Kidney (tissue), 22 donors: ENCODE measurements at places on chromosomes 7 and 10. TPM values are rescaled to one million over a fixed set of nuclear protein-coding genes. Genes with fewer than 3 reads are reported as not detected.

The CFAP70 gene
- total RNA-seq, result 6.0 TPM

GRCh38 chr10:92677708-92678107 lies 12.0 kb upstream of the HHEX start:
- DNase-seq, result no peak

DNA sequence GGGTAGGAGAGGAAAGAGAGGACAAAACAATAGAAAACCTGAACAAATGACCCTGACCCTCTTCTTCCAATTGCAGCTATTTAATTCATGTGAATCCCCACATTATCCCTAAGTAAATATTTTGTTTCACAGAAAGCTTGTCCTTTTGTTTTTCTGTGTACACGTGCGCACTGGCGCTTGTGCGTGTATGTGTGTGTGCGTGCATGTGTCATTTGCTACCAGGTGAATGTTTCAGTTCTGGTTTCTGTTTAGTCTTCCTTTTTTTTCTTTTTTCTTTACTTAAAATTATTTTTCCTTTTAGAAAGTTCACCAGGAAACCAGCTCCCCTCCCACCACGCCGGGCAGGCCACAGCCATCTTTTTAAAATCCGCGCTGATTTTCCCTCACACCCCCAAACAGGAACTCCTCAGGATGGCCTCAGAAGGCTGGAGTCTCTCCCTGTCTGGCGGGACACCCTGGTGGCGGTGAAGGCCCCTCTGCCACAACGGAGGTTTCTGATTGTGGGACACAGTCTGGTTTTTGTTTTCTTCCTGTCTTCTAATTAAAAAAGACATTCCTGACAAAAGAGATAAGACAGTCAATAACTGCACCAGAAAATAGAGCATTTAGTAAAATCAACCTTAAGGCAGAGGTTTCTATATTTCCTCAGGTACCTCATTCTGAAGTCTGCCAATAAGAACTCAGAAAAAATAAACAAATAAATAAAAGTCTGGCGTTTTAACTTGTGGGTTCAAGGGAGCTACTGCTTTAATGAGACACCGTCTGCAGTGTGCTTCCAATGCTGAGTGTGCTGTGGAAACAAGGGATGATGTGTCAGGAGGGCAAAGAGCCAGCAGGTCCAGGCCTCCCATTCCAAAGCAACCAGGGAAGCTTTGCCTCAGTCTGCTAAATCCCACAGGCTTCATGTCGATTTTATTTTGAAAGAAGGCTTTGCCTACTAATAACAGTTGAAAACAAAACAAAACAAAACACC lies 17.4 kb downstream of the IRF5 start:
- DNase-seq, result no peak

GRCh38 chr10:48684792-48685623 lies at the start of gene WDFY4:
WDFY4 (plus strand) TSS chr10:48684873; CDS start chr10:48709733, 24,860 bp downstream.
- DNase-seq, result no peak

DNA sequence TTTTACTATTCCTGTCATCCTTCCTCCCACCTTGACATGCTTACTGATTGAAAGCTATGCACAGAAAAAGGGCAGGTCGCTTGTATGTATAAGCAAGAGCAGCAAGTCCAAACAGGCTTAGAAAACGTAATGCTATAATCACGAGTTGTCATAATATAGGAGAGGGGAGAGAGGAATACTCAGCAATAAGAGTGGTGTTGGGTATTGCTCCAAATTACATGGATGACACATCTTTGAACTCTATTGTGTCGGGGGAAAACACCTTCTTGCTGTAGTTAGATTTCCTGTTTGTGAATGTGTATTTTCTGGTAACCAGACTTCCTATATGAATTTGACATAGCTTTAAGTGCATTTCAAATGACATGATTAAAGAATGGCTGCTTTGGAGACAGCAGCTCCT lies 7.5 kb downstream of the MET start:
- DNase-seq, result no peak

GRCh38 chr7:133871757-133872156 lies 255.4 kb upstream of the LRGUK start:
- DNase-seq, result no peak

- no peak for DNase-seq
Observed at GRCh38 chr10:27660268-27660667, 85.4 kb downstream of the MKX start.

DNA sequence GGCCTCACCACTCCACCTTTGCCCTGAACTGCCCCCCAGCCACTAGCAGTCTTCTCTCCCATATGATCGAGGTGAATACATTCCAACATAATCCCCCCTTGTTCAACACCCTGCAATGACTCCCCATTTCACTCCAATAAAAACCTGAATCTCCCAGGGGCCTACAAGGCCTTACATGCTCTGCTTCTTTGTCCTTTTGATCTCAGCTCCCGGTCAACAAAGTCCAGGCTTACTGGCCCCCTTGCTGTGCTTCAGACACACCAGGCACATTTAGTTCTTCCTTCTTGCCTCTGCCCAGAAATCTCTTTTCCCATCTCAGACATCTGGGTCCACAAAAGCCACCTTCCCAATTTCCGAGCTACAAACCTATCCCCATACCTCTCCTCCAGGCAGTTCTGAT lies 14.0 kb downstream of the MET start:
- no peak for DNase-seq
